ENCODE measurements at places on chromosomes 2 and 18.

GRCh38 chr2:217929272-217929671, 73.5 kb downstream of the TNS1 start:
- no peak for DNase-seq

DNA sequence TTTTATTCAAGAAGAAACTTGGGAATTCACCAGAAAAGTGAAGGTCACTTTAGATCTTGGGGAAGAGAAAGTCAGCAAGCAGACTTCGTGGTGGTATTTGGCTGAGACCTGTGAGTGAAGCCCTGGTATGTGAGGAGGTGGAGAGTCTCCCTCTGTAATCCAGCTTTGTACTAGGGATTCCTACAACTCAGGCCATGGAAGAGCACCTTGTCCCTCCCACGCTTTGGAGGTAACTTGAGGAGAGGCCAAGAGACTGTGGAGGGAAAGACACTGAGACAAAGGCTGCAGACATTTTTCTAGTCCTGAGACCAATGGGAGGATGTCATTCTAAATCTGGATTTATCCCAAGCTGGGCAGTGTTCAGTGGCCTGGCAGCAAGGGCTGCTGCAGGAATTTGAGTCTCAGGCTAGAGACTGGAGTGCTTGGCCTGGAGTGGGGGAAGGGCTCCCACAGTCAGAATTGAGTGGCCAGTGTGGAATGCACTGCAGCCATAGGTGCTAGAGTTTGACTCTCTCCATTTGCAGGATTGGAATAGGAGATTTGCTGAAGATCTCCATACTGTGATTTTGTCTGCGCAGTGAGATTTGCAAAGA, 219.0 kb downstream of the ACTR3 start:
- DNase-seq, result no peak

GRCh38 chr2:219448099-219448775, 13.6 kb downstream of the SPEG start:
- DNase-seq, result no peak

GRCh38 chr2:40886655-40887054, 434.8 kb upstream of the SLC8A1 start:
- no peak for DNase-seq

GRCh38 chr2:54439582-54439981, 16.5 kb upstream of the SPTBN1 start:
- DNase-seq, result no peak

- DNase-seq, result no peak
Measured at GRCh38 chr18:39655341-39655740, 2089.7 kb upstream of the CELF4 start.

GRCh38 chr2:157922336-157922735, 46.2 kb upstream of the ACVR1 start:
- no peak for DNase-seq

DNA sequence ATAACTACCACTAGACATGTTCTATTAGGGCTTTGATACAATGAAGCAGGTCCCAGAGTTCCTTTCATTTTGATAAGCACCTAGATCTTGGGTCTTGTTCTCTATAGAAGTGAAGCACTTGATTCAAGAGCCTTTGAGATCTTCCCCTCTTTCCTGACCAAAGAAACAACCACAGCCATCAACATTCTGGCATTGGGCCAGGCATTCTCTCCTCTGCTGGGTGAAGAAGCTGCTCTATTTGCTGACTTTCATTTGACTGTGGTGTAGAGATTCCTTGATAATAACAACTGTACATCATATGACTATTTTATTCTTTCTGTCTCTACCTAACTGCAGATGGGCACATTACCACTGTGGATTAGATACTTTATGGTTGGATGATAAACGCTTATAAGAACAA, 96.6 kb upstream of the LYPD1 start:
- DNase-seq, result no peak

GRCh38 chr2:177273408-177273807, 8.9 kb upstream of the NFE2L2 start:
- no peak for DNase-seq

GRCh38 chr2:48423376-48423775, 106.6 kb upstream of the STON1 start:
- peak; percentile 63 for DNase-seq

GRCh38 chr2:226832061-226832460, 3.8 kb upstream of the RHBDD1 start:
- DNase-seq, result no peak

- no peak for DNase-seq
Measured at GRCh38 chr2:2542966-2543611, 212.0 kb upstream of the MYT1L start.

DNA sequence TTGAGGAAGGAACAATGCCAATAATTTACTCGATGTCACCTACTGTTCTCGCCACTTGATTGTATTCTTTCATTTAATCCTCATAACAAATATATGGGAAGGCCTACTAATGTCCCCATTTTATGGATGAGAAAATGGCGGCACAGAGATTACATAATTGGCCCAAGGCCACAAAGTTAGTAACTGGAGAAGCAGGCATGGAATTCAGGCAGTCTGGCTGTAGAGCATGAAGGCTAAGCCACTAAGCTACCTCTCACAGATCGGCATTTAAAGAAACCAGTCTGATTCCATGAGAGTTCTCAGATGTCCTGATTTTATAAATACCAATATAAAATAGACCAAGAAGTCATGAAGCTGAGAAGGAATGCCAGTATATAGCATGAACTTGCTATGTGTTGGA, 121.8 kb upstream of the EPAS1 start:
- DNase-seq, result no peak

- no peak for DNase-seq
Measured at GRCh38 chr2:182416861-182417260, 10.0 kb downstream of the PDE1A start.

DNA sequence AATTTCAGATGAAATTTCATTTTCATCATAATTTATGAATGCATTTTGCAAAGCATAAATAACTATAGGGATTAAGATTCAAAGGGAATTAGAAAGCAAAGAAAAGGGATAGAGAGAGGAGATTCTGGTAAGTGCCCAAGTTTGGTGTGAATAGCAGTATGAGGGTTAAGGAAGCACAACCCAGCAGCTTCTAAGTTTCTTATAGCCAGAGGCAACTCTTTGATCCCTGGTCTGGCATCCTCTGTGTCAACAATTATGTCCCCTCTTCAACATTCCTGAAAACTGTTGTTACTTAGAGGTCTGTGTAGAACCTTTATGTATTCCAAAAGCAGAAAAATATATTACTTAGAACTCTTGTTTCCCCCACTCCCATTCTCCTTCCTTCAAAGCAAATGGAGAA, 171.6 kb upstream of the SATB2 start:
- no peak for DNase-seq

GRCh38 chr2:206343816-206344215, 69.4 kb downstream of the ZDBF2 start:
- DNase-seq, result no peak

DNA sequence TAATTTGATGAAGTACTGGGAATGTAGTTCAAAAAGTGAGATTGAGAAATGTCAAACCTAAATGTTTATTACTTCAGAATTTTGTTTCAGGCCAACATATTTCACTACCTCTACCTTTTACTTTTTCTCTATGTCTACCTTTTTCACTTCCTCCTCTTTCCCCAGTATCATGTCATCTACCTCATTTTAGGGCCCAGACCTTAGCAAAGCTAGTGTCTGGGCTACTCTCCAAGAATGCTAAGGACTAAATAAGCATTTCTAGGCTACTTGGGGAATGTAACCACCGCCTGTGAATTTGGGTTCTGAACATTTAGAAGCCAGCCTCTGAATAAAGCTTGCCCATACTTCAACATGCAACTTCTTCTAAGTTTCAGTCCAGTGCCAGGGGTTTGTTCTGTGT, 330.4 kb downstream of the SLC4A3 start:
- DNase-seq, result no peak

GRCh38 chr18:13558790-13559189, 167.6 kb downstream of the FAM210A start:
- DNase-seq, result no peak

GRCh38 chr2:14632133-14632936, at the start of gene LRATD1:
Gene LRATD1, plus strand, starts transcription at chr2:14632717. Its CDS starts 1,263 bp downstream, at chr2:14633980.
- DNase-seq, result peak; percentile 91

- DNase-seq, result peak; percentile 66
Measured at GRCh38 chr2:12330916-12331315, 385.8 kb upstream of the TRIB2 start.

GRCh38 chr2:59677158-59677557, 876.3 kb downstream of the BCL11A start:
- DNase-seq, result no peak

DNA sequence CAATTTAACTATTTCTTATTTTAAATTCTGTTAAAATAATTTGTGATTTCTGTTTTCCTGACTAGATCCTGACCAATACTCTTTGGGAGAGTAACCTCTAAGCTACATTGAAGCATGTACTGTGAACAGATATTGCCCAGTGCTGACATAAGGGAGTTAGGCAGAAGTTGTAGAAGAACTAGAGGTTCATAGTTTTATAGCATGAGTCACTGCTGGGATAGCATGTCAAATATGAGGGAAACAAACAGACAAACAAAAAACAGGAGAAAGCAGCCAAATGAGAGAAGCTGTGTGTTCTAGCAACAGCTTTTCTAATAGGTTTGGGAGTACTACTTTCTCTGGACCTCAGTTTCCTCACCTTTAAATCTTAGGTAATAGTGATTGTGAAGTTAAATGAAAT, 72.4 kb downstream of the CERS6 start:
- DNase-seq, result peak; percentile 60
